ENCODE measurements at places on chromosomes 3 and 15. TPM values are rescaled to one million over a fixed set of nuclear protein-coding genes. Genes with fewer than 3 reads are reported as not detected.

The CGNL1 gene
- 58.0 TPM for total RNA-seq

The P2RY13 gene
- not detected for total RNA-seq

The ITGA11 gene
- total RNA-seq, result 0.03 TPM

The SLC49A4 gene
- 13.0 TPM for total RNA-seq

Data from GM23338 (cell line).